ENCODE measurements at places on chromosomes 1 and 21.

GRCh38 chr1:173409613-173410012 is 67.5 kb upstream of the PRDX6 start:
- no peak for DNase-seq

- DNase-seq, result no peak
Measured at GRCh38 chr1:84768634-84769033, 78.4 kb upstream of the SSX2IP start.

DNA sequence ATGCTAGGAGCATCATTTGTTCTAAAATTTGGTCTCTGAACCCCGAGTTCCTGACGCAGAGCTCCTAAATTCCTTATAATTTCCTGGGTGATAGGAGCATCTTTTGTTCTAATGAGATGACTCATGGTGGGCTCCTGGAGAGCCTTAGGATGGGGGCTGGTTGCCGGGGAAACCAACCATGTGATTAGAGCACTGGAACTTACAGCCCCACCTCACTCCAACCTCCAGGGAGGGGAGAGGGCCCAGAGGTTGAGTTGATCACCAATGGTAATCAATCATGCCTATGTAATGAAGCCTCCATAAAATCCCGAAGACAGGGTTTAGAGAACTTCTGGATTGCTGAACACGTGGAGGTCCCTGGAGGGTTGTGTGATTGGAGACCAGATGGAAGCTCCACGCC is 7.7 kb downstream of the SHISAL2A start:
- no peak for DNase-seq

GRCh38 chr1:14140831-14141401 is 440.9 kb downstream of the PRDM2 start:
- DNase-seq, result no peak

DNA sequence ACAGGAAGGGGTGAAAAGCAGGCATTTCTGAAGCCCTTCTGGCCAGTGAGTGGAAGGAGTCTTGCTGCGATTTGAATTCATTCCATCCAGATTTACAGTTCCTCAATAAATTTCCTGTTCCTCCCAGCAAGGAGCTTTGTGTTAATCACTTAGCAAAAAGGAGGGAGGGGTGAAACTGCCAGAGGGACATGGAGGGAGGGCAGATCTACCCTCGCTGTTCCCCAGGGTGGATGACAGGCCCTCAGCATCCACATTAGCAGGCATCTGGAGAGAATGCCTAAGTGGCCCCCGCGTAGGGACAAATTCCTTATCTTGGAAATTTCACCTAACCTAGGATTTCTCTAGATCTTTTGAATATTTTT is 1.2 kb downstream of the ETV3 start:
- no peak for DNase-seq
